ENCODE measurements at places on chromosomes 12 and 14.

GRCh38 chr12:53345486-53346188 is 9.5 kb upstream of the SP7 start:
- no peak for DNase-seq

DNA sequence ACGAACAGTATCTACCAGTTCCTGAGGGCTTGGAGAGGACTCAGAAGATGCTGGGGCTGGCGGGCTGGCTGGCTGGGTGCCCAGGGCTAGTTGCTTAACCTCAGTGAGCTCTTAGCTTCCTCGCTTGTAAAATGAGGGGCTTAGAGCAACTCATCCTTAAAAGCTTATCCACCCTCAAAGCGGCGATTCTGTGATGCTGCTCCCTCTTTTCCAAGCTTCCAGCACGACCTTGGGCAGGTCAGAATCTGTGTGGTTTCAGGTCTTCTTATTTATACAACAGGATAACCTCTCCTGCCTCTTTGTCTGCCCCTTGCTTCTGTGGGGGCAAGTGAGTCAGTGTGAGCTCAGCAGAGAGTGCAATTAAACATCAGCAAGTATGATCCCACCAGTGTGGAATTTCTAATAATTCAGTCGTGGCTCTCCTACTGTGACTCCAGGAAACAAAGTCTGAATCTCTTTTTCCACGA is 281.8 kb downstream of the KSR2 start:
- no peak for DNase-seq

DNA sequence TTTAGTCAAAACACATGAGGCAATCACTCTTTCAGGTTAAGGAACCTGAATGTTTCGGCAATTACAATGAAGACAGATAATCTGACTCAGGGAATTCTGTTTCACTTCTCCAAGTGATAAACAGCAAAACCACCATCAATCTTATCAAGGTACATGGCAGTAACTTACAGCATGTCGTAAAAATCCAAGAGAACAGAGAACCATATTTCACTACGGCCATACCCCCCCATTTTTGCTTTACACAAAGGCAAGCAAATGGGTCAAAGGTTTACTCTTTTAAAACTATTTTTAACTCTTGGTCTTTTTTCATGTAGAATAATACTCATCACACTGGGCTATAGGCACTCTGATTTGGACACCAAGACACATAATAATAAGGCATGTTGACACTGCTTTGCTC is 102.4 kb downstream of the PPM1H start:
- no peak for DNase-seq

GRCh38 chr14:92204792-92205191 is 83.0 kb downstream of the CPSF2 start:
- no peak for DNase-seq

DNA sequence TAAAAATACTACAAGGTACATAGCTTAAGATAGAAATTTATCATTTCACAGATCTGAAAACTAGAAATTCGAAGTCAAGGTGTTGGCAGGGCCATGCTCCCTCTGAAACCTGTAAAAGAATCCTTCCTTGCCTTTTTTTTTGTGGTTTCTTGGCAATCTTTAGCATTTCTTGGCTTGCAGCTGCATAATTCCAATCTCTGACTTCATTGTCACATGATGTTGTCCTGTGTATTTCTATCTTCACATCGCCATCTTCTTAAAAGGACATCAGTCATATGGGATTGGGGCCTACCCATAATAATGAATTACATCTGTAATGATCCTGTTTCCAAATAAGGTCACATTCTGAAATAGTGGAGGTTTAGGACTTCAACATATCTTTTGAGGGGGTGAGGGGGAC is 250.4 kb downstream of the TMTC2 start:
- no peak for DNase-seq

- DNase-seq, result no peak
Observed at GRCh38 chr12:121992059-121992879, 29.4 kb upstream of the BCL7A start.

GRCh38 chr12:72209086-72209485 is 63.1 kb upstream of the TRHDE start:
- DNase-seq, result no peak

DNA sequence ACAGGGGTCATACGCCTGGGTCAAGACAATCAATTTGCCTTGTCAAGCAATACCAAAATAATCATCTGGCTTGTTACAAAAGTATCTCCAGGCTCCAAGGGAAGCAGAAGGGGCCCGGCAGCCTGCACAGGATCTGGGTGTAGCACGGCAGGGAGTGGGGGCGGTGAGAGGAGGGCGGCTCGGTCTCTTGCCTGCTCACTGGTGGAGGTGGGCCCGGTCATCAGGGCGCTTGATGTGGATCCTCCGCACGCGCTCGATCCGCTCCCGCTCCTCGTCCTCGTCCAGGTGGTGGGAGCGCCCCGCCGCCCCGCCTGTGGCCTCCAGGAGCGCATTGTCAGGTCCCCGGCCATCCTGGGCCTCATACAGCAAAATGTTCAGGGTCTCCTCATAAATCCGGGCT is 25.7 kb downstream of the KCTD10 start:
- DNase-seq, result no peak

DNA sequence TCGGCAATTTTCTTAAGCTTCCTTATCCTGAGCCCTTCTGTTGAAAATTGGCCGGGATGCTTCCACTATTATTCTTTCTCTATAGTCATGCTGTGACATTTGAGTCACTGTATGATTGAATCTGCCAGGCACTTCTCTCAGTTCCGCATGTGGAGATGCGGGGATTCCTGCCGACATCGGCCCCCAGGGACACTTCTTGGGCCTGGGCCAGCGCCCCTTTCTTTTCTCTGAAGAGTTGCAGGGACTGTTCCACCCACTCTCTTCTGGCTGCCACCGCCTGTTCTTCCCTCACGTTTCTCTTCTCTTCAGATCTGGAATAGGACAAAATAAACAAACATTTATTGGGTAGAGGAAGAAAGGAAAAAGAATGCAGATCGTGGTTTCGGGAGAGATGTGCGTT is 310.1 kb downstream of the ETNK1 start:
- no peak for DNase-seq

All from T-helper 9 cell (primary cell).